ENCODE measurements at places on chromosomes 1 and 21.

- DNase-seq: no peak
Observed at GRCh38 chr21:25341981-25342380, 265.3 kb downstream of the MRPL39 start.

GRCh38 chr1:157157501-157158190 is 19.5 kb upstream of the ETV3 start:
- no peak for DNase-seq

DNA sequence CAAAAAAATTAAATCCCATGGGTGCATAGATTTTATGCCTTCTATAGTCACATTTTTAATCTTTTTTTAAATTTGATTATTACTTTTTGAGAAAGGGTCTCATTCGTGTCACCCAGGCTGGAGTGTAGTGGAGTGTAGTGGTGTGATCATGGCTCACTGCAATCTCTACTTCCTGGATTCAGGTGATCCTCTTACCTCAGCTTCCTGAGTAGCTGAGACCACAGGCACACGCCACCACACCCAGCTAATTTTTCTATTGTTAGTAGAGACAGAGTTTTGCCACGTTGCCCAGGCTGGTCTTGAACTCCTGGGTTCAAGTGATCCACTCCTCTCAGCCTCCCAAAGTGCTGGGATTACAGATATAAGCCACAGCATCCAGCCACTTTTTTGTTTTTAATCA is 10.4 kb downstream of the CBR3 start:
- no peak for DNase-seq

GRCh38 chr1:51514733-51515132 is 4.3 kb downstream of the EPS15 start:
- no peak for DNase-seq

DNA sequence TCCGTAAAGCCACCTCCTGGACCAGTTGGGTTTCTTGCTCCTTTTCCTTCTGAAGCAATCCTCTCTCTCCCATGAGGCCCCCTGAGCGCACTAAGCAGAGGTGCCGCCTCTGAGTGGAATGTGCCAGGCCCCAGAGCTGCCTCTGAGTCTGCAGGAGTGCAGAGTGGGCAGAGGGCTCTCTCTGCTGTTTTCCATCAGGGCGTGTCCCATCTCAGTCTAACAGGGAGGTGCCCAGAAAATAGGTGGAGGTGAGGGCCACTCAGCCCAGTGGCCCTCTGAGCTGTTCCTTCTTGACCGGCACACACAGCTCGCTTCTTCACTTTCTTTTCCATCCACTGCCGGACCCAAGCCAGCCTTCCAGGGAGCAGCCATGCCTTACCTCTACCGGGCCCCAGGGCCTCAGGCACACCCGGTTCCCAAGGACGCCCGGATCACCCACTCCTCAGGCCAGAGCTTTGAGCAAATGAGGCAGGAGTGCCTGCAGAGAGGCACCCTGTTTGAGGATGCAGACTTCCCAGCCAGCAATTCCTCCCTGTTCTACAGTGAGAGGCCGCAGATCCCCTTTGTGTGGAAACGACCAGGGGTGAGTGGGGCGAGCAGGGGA is at the start of gene CAPN9:
Gene CAPN9, plus strand, starts transcription at position 262 of the 604 bp plus-strand sequence. Its CDS starts 109 bp downstream, at position 371.
- no peak for DNase-seq

DNA sequence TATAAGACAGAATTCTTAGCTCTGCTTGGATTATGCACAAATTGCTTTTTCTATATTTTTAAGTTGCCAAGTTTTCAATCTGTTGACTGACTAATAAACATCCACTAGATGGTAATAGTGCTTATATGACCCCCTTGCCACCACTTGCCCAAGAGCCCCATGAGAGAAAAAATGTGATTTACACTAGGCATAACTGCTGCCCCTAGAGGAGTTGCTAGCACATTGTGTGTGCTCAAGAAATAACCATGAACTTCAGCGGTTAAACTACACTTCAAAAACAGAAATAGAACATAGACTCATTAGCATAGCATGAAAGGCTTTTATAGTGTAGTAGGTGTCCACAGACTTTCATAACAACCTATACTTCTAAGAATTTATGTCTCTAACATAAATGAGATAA is 61.4 kb downstream of the BRINP3 start:
- DNase-seq: no peak

DNA sequence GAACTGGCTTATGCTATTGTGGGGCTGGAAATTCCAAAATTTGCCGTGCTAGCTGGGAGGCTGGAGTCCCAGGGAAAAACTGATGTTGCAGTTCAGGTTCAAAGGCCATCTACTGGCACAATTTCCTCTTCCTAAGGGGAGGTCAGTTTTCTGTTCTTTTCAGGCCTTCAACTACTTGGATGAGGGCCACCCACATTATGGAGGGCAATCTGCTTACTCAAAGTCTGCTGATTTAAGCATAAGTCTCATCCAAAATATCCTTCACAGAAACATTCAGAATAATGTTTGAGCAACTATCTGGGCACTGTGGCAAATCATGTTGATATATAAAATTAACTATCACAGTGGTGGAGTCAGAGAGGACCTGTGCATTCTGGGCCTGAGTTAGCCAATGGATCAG is 21.2 kb upstream of the PTGFR start:
- no peak for DNase-seq

GRCh38 chr21:38913120-38913892 is 107.6 kb downstream of the ETS2 start:
- DNase-seq: no peak

DNA sequence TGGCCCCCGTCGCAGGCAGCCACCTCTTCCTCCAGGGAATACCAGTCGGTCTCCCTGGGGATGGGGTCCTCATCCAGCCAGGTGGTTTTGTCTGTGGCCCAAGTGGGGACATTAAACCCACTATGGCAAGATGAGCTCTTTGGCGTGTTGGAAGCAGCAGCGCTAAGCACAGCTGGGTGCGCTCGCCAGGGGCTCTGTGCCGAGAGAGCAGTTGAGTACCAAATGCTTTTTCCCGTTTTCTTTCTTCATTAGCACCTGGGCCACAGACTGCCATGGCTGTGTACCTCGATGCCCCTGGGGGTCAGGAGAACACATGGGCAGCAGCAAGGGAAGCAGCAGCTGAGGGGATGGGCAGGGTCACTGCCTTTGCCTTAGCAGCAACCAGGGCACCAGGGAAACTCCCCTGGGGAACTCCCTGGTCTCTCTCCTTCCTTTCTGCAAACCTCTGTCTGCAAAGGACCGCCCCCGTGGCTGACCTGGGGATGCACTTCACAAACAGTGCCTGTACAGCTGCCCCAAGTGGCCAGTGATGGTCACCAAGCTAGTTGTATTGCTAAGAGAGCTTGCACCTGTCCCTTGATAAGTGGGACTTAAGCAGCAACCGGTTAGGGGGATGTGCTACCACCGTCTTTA is 31.1 kb downstream of the EDARADD start:
- no peak for DNase-seq

- DNase-seq: no peak
Observed at GRCh38 chr1:200558866-200559459, 61.6 kb downstream of the KIF14 start.

GRCh38 chr1:7942214-7942921 is 1.7 kb upstream of the TNFRSF9 start:
- no peak for DNase-seq

Data from stimulated activated CD4-positive, alpha-beta T cell treated with anti-CD3 and anti-CD28 coated beads, Interleukin-1b, Interleukin-23, amount 100 ng/mL, for 1 hour (primary cell).